Stimulated activated CD4-positive, alpha-beta T cell treated with anti-CD3 and anti-CD28 coated beads, Interleukin-2, amount 100 ng/mL, for 24 hours (primary cell): ENCODE measurements at places on chromosomes 6 and 20.

DNA sequence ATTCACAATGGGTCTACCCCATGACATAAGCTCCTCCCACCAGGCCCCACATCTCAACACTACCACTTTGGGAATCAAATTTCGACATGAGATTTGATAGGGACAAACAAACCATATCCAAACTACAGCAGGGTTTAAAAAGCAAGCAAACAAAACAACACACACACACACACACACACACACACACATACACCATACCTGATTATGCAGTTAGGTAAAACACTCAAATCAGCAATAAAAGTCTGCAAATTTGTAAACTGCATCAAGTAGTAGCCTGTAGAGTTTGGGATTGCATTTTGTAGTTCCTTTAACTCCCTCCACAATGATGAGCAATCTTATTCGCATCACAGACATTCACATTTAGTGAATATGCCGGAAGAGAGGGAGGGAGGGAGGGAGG lies 32.6 kb upstream of the TNFAIP3 start:
- no peak for DNase-seq

- no peak for DNase-seq
These were observed 17.2 kb downstream of the TP53RK start for GRCh38 chr20:46671866-46672542.

DNA sequence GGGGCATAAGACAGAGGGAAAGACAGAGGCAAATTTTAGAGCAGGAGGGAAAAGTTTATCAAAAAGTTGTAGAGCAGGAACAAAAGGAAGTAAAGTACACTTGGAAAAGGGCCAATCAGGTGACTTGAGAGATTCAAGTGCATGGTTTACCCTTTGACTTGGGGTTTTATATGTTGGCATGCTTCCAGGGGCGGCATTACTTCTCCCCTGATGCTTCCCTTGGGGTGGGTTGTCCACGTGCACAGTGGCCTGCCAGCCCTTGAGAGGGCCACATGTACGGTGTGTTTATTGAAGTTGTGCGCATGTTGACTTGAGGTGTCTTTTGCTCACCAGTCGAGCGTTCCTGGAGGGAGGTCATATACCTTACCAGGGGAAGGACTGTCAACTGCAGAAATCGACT lies 259.5 kb upstream of the JARID2 start:
- DNase-seq: no peak

DNA sequence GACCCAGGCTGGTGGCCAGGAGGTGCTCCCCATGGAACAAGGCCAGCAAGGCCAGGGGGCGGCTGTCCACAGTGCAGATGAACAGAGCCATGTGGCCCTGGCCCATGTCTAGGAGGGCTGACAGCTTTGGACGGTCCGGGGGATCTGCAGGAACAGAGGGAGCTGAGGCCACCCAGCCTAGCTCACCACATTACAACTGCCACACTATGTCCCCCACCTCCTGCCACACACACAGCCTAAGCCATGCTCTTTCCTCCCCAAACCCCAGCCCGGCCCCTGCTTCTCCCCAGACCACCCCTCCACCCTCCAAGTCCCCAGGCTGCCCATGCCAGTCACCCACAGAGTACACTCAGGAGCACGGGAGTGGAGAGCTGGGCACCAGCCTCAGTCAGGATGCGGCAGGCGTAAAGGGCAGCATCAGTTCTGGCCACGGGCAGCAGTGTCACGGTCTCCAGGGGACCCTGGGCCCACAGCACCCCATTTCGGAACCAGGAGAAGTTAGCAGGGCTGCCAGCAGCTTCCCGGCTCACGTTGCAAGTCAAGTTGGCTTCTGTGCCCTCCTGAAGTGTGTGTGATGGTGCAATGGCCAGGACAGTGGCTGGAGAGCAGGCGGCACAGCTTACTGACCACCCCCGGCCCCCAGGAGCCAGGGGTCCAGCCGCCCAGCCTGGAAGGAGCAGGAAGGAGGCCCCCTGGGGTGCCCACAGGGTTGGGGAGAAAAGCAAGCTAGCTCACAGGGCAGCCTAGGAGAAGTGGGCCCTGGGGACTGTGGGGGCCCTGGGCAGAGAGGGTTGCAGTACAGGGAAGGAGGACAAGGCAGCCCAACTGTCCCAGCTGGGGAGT lies 15.2 kb upstream of the ADAM33 start:
- no peak for DNase-seq

GRCh38 chr6:84568971-84569370 lies 195.4 kb downstream of the TBX18 start:
- no peak for DNase-seq

DNA sequence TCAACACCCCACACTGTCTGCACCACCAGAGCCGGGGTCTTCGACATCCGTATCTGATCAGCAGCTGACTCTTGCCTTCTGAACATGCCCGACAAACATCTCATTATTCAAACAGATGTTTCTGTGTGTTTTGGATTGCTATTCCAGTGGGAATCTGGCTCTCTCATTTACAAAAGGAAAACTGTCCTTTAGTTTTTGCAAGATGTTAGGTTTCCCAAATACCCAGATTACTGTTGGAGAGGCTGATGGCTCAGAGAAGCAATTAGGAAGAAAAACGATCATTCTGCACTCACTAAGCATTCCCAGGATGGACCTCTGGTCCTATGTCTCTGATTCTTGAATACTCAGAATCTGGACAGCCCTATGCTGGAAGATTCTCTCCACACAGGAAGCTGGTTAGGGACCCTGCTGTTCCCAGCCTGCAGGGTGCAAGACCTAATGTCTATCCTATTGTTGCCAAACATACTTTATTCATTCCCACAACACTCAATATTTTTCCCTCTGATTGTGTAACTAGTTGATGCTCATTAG lies 532.9 kb downstream of the CDH26 start:
- no peak for DNase-seq
